Spinal cord (tissue), 10 donors: ENCODE measurements at places on chromosomes 3 and 15. TPM values are rescaled to one million over a fixed set of nuclear protein-coding genes. Genes with fewer than 3 reads are reported as not detected.

HTR3E gene
- polyA plus RNA-seq = not detected

FOXB1 gene
- polyA plus RNA-seq = 13.5 TPM

SKOR1 gene
- 20.1 TPM for polyA plus RNA-seq

FAM107A gene
- polyA plus RNA-seq = 35.6 TPM

NR2F2 gene
- 96.9 TPM for polyA plus RNA-seq

PCOLCE2 gene
- 8.8 TPM for polyA plus RNA-seq

FEZF2 gene
- polyA plus RNA-seq = not detected

PLSCR2 gene
- 0.30 TPM for polyA plus RNA-seq

SGO1 gene
- 4.9 TPM for polyA plus RNA-seq

MRPS25 gene
- 97.4 TPM for polyA plus RNA-seq

DNA sequence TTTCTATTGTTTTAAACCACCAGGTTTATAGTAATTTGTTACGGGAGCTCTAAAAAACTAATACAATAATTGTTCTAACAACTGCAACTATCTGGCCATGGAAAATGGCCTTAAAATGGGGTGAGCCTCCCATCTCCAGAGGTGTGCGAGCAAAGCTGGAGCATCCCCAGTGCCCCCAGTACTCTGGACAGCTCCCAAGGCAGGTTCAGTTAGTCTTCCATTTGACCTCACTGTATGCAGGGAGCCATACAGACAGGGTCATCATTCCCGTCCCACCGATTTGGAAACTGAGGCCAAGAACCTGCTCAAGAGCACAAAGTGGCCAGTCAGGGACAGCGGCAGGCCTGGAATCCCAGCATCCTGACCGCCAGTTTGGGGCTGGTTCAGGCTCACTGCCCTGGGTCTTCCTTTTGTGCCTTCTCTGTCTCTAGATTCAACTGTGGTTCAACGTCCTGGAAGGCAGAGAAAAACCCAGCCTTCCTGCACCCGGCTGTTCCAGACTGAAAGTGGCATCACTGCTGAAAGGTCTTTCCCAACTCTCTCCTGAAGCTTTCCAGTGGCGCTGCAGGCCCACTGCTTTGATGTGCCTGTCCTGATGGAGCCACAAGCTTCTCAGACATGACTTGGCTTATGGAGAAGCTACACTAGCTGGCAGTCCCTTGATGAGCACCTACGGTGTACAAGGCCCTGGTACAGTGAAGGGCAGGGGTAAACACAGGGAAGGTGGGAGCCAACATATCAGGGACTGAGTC, 76.6 kb upstream of the LINGO1 start:
- DNase-seq = no peak

DNA sequence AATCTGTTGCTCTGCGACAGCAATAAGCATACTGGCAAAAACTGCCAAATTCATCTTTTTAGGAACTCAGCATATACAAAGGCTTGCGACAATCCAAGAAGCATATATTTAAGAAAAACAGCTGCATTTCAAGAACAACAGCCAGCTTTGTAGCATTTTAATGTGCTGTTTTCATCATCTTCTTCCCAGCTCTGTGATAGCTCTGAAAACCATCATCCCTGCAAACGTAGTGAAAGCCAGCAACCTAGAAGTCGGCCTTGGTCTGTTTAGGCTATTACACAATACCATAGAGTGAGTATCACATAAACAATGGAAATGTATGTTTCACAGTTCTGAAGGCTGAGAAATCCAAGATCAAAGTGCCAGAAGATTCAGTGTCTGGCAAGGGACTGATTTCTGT, 187.5 kb downstream of the NAALADL2 start:
- no peak for DNase-seq

- no peak for DNase-seq
Observed at GRCh38 chr3:132009241-132009640, 25.6 kb downstream of the CPNE4 start.

DNA sequence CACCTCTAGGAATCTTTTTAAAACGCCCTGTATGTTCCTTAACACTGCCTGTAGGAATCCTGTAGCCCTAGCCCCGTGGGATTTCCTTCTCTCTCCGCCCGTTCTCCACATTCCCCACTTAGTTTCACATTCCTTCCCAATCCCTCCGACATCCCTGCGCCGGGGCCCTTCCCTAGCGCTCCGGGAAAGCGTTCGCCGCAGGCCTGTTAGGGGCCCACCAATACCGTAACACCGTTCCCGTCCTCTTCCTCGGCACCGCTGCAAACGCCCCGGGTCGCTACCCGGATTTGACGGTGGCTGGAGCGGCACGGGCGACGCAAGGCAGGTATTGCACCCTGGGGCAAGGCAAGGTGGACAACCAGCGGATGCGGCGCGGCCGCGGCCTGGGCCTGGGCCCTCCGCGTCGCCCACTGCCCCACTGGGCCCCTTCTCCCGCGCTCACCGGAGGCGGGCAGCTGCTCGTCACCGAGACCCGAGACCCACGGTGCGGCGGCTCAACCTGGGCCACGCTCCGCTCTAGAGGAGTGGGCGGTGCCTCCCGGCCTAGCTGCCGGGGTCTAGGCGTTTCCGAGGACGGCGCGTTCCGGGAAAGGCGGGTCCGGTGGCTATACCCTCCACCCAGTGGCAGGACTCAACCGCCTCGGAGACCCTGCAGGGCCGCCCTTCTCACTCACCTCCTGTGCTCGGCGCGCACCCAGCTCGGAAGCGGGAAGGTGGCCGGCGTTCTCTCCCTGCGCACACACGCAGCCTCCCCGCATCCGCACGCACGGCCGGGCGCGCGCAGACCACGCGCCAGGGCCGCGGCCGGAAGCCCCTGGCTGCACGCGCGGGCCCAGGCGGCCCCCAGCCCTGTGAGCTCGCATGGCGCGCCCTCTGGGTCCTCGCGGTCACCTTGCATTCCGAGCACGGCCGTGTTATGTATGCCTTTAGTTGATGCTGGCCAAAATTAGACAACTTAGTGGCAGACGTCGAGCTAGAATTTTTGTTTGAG, at the start of gene B3GALNT1:
Gene B3GALNT1, minus strand, starts transcription at position 789 of the 991 bp plus-strand sequence. CDS start 18,595 bp downstream, outside the sequence.
- DNase-seq = peak; percentile 33

DNA sequence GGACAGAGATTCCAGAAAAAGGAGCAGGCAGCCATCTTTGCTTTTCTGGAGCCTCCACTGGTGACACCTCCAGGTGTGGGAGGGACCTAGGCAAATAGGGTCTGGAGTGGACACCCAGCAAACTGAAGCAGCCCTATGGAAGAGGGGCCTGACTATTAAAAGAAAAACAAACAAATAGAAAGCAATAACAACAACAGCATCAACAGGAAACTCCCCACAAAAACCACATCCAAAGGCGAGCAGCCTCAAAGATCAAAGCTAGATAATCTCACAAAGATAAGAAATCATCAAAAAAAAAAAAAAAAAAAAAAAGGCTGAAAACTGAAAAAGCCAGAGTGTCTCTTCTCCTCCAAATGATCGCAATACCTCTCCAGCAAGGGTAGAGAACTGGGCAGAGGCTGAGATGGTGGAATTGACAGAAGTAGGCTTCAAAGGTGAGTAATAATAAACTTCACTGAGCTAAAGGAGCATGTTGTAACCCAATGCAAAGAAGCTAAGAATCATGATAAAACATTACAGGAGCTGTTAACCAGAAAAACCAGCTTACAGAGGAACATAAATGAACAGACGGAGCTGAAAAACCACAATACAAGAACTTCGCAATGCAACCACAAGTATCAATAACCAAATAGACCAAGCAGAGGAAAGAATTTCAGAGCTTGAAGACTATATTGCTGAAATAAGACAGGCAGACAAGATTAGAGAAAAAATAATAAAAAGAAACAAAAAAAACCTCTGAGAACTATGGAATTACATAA, 225.4 kb downstream of the CTNNB1 start:
- DNase-seq = no peak

DNA sequence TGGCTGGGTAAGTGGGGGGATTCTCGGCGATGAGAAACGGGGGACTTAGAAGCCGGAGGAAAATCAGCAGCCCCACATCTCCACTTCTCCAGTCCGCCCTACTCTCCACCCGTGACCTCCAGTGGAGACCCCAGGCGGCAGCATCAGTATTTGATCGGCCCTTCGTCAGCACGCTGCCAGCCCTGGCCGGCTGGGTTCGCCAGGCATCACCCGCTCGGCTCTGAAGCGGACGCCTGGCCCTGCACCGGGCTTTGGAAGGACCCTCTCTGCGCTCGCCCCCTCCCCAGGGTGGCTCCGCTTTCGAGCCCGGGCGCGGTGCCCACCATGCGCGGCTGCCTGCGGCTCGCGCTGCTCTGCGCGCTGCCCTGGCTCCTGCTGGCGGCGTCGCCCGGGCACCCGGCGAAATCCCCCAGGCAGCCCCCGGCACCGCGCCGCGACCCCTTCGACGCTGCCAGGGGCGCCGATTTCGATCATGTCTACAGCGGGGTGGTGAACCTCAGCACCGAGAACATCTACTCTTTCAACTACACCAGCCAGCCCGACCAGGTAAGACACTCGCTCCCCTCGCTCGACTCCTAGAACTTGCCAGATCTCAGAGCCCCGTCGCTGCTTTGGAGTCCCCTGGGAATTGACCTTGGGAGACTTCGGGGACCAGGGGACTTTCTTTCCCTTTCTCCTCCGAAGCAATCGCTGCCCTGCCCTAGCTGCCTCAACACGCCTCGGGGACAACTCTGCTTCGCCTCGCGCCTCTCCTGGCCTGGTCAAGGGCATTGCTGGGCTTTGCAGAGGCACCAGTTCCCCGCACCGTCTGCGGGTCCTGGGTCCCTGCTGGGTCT, 561 bp downstream of the SIDT1 start:
- peak; percentile 27 for DNase-seq

DNA sequence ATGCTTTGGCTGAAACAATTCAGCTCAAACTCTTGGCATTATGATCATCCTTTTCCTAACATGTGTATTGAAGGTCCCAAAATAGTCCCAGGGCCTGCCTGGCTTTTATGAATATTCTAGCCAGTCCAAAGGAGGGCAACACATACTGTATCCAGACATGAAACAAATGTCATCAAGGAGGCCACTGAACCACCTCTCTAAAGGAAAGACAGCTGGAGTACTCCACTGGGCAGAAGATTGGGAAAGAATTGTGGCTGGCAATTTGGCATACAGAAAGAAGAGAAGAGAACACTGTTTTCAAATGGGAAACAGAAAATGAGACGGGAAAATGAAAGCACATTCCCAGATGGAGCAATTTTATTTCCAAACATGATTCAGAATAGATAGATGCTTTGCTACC, 80.6 kb downstream of the NCEH1 start:
- no peak for DNase-seq

- no peak for DNase-seq
Observed at GRCh38 chr3:178384321-178385230, 151.7 kb upstream of the KCNMB2 start.

DNA sequence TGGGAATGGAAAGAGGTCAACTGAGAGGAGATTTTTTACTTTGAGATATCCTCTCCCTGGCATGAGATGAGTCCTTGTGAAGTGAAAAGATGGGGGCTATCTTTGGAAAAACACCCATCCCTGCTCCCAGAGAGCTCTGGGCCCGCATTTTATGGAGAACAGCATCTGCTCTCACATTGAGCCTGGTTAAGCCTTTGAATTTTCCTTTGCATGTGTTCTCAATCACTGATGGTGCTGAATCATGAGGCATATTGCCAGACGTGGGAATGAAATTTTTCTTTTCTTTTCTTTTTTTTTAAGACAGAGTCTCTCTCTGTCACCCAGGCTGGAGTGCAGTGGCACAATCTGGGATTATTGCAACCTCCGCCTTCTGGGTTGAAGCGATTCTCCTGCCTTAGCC, 24.4 kb downstream of the TMEM45A start:
- DNase-seq = no peak

GRCh38 chr15:45402955-45403877, 24.9 kb upstream of the GATM start:
- DNase-seq = no peak

DNA sequence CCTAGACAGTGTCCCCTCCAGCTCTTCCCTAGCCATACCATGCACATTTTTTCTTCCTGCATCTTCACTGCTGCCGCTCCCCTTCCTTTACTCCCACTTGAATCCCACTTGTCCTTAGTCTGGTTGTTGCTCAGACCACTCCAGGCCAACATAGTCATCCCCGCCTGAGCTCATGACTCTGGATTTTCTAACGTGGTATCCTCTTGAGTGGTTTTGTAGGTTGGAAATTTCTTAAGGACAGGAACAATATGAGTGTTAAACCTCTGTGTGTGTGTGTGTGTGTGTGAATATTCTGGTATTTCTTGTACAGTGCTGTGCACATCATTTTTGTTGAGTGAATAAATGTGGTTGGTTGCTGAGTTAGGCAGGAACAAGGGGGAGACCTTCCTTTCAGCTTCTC, 3.1 kb downstream of the BAHD1 start:
- no peak for DNase-seq
